RCC 7860 (cell line): ENCODE measurements at places on chromosomes 1 and 21.

DNA sequence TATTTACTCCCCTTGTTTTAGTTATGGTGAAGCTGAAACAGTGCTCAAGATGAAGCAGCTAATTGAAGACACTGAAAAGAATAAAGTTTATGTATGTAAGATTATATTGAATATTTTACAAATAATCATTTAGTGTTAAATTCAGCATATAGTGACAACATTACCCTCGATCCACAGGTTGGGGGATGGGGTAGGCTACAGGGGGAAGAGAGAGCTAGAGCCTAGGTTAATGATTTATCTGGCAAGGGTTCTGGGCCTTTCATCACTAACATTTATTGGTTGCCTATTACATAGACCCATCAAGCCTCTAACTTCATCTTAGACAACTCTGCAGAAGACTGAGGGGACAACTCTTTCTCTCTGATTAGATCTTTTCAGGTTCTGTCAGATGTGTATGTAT is 21.3 kb downstream of the ZCCHC17 start:
- no peak for DNase-seq

- no peak for DNase-seq
Measured at GRCh38 chr1:168091720-168092550, 44.8 kb downstream of the GPR161 start.

DNA sequence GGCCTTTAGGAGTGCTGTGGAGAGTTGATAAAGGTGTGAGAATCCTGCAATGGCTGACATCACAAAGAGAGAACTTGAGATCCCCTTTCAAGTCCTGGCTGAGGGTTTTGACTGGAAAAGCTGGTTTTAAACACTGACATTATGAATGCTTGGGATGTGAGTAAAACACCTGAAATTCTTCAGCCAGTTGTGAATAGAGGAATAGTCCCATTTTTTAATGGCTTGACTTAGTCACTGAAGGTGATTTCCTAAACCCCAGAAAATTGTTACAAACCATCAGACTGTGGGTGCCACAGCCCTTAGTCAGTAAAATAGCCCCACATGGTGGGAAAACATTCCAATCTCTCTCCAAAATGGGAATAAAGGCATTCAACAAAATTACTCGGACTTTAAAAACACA is 107.7 kb upstream of the LMO4 start:
- DNase-seq, result peak; percentile 40

DNA sequence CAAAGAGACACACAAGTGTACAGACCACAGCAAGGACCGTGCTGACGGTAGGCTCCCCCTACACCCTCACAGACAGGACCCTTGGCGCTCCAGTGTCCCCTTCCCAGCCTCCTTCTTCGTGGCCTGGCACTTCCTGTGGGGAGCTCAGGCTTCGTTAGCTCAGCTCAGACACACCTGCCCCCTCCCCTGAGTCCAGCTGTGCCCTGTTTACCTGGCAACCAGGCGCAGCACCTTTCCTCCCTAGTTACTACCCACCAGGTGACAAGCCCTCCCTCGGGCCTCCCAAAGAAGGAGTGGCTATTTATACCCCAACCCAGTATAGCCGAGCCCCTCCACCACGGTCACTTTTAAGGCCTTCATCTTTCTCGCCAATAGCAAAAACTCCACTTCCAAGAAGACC is 4.7 kb downstream of the CELF3 start:
- no peak for DNase-seq

GRCh38 chr1:11448373-11449099 is 30.4 kb upstream of the DISP3 start:
- DNase-seq, result no peak

- DNase-seq, result no peak
Measured at GRCh38 chr1:205447457-205448341, 8.1 kb downstream of the BLACAT1 start.

DNA sequence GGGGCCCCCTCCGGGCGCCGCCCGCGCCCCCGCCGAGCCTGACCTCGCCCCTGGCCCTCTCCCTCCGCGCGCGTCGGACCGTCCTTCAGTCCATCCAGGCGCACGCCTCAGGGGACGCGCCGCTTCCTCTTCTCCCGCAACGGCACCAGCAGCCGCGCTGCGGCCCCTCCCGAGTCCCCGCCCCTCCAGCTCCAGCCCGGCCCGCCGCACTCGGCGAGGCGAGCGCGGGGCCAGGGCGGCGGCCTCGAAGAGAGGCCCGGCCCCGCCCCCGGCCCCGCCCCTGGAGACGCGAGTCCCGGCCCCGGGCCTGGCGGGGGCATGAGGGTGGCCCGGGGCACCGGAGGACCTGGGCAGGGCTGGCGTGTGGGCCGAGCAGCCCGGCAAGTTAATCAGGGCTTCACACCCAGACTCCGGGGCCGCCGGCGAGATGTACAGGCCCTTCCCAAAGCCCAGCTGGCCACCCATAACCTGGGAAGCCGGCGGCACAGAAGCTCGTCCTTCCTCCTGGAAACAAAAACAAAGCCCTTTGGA is at the start of gene IGSF3:
Gene IGSF3 (minus strand): TSS at position 159 of the 531 bp plus-strand sequence. CDS start 1,407 bp downstream, outside the sequence.
- DNase-seq, result peak; percentile 41

- DNase-seq, result no peak
Measured at GRCh38 chr1:208177656-208178055, 66.5 kb downstream of the PLXNA2 start.

- DNase-seq, result no peak
Measured at GRCh38 chr1:40621821-40622450, 43.5 kb downstream of the RIMS3 start.

DNA sequence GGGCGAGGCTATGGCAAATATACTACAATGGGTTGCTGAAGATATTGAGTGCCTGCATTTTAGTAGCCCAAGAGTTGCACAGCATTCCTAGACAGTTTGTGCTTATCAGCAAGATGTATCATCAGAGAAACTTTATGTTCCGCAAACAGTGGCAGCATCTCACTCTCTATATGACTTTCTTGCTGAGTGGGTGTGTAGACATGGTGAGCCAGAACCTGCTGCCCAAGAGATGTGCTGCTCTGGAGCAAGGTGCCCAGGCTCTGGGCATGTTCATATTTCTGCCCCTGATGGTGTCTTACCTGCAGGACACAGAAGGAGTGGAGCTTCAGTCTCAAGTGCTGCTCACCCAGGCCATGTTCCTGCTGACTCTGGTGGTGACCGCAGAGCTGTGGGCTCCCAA is 8.2 kb upstream of the RGSL1 start:
- DNase-seq, result no peak

- no peak for DNase-seq
Measured at GRCh38 chr1:233012021-233012420, 61.6 kb downstream of the NTPCR start.

- DNase-seq, result no peak
Measured at GRCh38 chr21:41124641-41125201, 43.2 kb upstream of the BACE2 start.

DNA sequence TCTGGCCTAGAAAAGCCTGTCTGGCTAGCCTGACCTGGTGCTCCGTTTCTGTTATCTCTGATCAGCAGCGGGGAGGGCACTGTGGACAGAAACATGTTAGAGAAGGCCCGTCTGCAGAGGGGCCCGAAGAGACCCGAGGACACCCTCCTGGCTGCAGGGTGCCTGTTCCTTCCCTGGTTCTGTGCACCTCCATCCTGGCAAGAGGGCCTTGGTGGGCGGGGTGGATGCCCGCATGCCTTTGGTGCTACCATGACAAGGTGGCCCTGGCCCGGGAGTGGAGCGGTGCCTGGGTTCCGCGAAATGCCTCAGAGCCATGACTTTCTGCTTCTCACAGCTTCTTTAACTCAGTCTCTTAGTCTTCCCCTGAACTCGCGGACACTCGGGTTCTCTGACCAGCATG is 233.6 kb downstream of the CAMTA1 start:
- no peak for DNase-seq

DNA sequence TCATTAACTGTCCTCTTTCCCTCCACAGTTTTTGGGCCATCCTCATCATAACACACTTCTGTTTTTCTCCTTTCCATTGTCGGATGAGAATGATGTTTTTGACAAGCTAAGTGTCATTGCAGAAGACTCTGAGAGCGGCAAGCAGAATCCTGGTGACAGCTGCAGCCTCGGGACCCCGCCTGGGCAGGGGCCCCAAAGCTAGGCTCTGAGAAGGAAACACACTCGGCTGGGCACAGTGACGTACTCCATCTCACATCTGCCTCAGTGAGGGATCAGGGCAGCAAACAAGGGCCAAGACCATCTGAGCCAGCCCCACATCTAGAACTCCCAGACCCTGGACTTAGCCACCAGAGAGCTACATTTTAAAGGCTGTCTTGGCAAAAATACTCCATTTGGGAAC is 28.6 kb upstream of the IFNAR1 start:
- DNase-seq, result no peak

- no peak for DNase-seq
Measured at GRCh38 chr1:3506943-3507342, 52.5 kb downstream of the ARHGEF16 start.

- DNase-seq, result no peak
Measured at GRCh38 chr1:154384650-154385489, 20.3 kb upstream of the IL6R start.

- no peak for DNase-seq
Measured at GRCh38 chr1:44851308-44851707, 8.3 kb upstream of the PTCH2 start.

DNA sequence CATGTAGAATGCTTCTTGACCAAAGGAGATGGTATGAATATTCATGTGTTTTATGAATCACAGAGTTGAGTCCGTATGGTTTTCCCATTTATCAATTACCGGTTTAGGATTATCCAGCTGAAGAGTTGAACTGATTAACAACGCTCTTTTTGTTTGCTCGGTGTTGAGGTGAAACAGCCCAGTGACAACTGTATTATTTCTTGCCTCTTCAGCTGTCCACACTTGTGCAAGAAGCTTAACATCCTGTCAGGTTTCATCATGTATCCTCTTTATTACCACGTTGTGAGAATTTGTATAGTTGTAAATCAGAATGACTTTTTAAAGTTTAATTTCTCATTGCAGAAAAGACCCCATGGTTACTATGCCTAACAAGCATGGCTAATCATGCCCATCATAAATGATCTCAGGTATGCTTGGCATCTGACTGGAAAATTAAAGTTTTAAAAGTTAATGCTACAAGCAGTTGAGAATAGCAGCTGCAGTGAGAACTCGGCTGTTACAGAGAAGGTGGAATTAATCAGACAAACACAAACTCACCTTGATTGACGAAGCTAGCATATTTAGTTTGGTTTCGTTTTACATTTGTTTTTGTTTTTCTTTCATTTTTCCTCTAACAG is 563.2 kb upstream of the ADGRL2 start:
- no peak for DNase-seq

DNA sequence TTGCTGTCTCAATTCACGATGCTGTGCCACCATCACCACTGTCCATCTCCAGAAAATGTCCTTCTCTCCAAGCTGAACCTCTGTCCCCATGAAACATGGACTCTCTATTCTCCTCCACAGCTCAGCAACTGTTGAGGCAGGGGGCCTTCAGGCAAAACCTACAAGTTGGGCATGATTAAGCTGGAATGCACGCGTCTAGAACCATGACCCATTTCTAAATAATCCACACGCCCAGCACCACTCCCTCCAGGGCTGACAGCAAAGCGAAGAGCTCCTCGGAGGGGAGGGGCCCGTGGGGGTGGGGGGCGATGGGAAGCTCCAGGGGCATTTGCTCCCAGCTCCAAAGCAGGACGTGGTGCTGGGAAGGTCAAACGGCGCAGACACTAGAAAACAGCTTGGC is 3.3 kb upstream of the HES5 start:
- DNase-seq, result no peak

DNA sequence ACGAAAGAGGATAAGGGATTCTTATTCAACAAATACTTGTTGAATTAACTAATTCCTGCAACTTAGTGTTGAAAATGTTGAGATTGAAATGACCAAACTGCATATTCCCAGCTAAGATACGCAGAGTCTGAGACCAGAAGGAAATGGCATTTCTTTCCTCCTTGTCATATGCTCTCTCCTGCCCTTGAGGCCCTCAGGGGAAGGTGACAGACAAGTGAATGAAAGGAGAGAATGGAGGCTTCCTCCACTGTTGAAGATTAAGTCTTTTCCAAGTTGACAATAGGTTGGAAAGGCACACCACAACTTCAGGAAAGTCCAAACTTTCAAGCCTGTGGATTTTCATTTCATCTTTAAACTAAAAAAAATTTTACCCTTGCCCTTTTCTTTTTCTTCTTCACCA is 3.1 kb upstream of the ZNF697 start:
- DNase-seq, result no peak

DNA sequence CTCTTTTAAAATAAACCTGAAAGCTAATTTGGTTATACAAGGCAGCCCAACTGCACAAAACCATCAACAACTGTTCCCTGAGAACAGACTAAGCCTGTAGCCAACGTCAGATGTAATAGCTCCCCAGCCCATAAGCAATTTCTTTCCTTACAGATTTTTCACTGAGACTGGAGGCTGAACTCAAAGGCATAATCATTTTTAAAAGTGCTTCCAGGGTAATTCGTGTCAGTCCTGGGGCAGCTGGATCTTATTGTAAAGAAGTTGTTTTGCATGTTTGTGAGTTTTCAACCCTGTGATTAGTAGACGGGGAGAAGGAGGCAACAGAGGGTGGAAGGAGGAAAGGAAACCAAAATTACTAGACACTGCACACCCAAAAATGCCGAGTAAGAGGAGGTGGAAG is 3.2 kb downstream of the DPT start:
- no peak for DNase-seq

GRCh38 chr1:26044971-26045721 is 772 bp downstream of the SLC30A2 start:
- DNase-seq, result no peak

GRCh38 chr1:101325144-101325543 is 88.3 kb downstream of the S1PR1 start:
- DNase-seq, result no peak

DNA sequence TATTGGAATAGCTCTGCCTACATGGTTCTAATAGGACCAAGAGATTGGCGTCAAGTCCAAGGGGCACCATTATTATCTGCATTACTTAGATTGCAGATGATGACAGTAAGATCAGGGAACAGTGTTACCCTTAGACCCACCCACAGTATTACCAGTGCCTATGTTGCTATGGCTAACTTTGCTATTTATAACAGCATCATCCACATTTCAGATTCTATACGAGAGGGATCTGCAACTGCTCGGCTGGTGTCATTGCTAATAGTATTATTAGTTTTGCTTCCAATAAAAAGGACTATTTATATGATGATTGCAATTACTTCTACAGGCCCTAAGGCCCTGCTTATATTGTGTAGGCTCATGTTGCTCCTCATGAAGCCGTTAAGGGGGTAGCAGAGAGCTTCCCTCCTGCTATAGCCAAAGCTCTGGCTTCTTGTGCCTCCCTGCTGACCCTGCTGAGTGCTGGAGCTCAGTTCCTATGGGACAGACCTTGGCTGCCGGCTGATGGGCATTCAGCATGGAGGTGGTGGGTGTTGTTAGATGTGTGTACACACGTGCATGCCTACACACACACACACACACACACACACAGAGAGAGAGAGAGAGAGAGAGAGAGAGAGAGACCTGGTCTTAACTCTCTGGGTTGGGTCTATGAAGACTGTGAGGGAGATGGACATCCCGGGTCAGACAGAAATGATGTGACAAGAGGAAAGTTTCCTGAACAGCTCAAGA is 1.3 kb downstream of the BCAN start:
- no peak for DNase-seq

DNA sequence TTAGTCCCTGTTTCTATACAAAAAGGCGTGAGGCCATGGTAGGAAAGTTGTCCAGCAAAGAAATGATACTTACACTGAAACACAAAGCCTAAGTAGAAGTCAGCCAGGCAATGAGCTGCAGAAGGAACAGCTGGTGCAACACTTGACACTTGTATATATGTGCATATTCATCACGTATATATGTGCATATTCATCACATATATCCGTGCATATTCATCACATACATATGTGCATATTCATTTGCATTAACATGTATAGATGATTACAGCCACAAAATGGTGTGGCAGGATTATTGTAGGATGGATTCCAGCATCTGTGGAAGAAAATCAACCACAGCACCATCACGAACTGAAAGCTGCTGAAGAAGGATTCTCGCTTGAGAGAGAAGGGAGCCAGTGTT is 189.0 kb upstream of the RGS18 start:
- DNase-seq, result no peak
